ENCODE measurements at places on chromosomes 7 and 10. TPM values are rescaled to one million over a fixed set of nuclear protein-coding genes. Genes with fewer than 3 reads are reported as not detected.

Gene DYDC1
- not detected for total RNA-seq

Gene DBNL
- 92.2 TPM for total RNA-seq

Gene ABCF2
- total RNA-seq, result 38.5 TPM

DNA sequence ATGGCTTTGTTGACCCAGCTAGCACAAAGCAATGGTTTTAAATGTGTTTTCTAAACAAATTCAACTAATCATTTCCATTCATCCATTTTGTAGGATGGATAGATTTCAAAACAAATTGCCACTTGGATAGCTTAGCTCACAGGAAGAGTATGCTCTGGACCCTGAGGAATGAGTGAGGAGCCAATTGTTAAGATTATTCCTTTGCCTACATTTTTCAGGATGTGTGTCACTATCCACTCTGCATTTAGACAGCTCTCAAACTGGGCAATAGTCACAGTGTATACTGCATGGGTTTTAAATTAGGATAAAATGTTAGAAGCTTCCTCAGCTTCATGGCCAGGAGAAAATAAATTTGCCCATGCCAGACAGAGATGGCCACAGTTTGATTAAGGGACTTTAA lies 605.6 kb upstream of the TEX47 start:
- ATAC-seq, result no peak

DNA sequence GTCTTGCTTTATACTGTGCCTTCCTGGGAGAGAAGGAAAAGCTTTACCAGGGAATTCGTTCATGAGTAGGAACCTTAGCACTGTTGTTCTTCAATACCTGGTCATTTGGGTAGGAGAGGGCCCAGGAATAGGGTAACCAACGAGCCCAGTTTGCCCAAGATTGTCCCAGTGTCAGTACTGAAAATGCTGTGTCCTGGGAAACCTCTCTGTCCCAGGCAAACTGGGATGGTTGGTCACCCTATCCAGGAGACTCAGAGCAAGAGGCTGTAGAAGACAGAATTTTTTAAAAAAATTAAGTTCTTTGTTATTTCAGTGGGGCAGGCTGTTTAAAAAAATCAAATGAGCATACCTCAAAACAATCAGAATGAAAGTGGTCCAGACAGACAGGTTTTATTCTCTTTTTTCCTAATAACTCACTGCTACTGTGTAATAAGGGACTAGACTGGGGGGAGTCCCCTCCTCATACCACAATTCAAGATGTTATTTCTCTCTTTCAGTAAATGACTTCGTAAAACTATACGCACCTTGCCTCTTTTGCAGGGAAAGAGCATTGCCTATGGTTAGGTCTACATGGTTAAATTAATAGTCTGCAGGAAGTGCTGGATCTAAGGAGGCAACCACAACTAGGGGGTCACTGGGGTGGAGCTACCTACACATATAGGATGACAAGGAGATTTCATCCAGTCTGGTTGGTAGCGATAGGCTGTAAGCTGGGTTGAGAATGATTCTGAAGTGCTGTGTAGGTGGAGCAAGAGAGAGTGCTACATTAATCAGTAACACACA lies 41.1 kb upstream of the FAM133B start:
- no peak for ATAC-seq

GRCh38 chr10:6204063-6204340 lies 1.3 kb downstream of the PFKFB3 start:
- no peak for ATAC-seq

- ATAC-seq, result no peak
Measured at GRCh38 chr10:1359626-1359955, 303.4 kb downstream of the WDR37 start.

- no peak for ATAC-seq
Measured at GRCh38 chr7:71077743-71078476, 54.0 kb upstream of the GALNT17 start.

Measured in gastroesophageal sphincter (tissue), 4 donors.